Cardiac septum (tissue), 1 donor: ENCODE measurements at places on chromosomes 2 and 18. TPM values are rescaled to one million over a fixed set of nuclear protein-coding genes. Genes with fewer than 3 reads are reported as not detected.

DNA sequence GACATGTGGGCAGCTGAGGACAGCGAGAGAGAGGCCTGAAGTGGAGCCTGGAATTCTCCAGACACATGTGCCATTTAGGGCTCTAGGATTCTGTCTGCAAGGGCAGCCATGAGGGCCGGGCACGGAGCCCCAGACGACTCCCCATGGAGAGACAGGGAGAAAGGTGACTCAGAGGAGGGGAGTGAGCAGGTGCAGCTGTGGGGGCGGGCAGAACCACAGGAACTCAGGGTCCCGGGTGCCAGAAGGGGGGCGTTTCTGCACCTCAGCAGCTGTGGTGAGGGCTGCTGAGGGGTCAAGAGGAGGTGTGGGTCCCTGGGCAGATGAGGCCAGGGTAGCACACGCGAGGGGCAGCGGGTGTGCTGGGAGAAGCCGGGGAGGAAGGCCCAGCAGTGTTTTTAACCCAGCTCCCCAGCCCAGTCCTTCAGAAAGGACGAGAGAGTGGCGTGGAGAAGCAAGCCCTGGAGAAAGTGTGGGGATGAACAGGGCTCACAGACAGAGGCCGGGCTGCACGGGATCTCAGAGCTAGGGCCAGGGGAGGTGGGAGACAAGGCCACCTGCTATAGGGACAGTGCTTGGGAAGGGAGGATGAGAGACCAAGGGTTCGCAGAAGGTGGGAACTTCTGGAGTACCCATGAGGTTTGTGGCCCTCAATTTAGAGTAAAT lies 7.6 kb downstream of the GPR17 start:
- no peak for DNase-seq

DNA sequence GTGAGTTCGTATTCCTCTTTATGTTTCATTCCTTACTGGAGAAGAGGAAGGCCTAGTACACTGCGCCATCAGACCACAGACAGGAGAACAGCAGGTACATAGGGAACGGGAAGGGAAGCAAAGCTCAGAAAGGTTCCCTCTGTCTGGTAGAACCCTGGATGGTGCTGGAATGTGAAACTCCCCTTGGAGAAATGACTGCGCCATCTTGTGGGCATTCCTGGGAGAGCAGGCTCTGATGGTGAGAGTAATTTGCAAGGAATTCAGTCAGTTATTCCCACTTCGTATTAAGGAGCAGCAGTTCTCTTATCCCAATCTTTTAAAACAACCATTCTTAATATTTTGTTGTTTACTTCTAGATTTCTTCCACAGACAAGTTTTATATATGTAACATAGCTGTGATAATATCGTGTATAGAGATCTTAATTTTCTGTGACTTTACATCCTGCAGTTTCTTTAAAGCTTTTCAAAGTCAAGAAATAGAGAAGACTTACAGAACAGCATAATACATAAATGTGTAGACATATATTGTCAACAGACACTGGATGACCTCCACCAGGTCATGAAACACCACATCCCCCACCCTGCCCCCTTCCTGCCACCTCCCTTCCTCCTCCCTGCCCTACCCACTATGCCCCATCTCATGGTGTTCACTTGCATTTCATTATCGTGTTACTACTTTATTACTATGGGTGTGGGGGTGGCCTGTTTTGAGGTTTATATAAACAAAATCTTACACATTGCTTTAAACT lies 83.9 kb downstream of the ARHGEF4 start:
- no peak for DNase-seq

DNA sequence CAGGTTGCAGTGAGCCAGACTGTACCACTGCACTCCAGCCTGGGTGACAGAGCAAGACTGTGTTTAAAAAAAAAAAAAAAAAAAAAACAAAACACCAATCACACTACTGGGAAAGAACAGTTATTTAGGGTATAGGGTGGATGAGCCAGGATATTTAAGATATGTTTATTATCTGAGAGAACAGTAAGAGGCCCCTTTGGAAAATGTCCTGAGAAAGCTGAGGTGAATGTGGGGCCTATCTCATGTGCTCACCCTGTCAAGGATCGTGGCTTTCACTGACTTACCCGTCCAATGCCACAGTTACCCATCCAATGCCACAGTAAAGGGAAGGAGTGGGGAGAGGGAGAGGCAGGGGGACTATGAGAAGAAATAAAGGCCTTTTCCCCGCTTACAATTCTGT lies 19.9 kb upstream of the ENOSF1 start:
- DNase-seq: no peak

DNA sequence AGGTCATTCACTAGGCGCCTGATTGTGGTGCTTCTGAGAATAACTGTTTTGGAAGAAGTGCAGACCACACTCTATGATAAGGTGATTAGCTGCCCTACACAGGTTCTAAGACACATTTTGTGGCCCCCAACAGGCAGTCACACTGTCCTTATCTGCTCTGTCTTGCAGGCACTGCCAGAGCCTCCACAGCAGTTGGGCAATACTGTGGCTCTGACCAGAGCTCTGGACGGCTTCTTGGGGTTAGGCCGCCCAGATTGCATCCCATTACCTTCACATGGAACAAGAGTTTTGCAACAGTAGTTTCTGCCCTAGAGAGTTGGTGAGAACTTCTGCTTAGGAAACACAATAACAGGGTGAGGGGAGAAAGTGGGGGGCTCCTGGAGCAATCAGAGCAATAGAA lies 22.7 kb downstream of the RUFY4 start:
- no peak for DNase-seq

DNA sequence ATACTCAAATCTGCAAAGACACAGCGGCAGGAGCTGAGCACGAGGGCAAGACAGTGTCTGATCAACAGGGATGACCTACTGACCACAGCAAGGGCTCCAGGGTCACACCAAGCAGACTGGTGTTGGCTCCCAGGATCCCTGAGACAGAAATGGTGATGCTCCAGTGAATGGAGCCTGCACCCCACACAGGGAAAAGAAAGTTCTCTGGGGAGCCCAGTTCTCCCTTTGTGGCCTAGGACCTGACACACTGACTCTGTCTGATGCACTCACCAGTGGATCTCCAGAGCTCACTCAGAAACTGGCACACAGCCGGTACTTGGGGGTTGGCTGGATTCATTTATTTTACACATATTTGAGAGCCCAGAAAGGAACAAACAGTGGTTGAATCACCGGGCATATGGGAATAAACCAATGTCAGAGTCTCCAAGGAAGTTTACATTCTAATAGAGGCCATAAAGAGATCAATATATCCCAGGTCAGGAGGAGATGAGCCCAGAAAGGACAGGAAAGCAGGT lies 215.6 kb upstream of the ARL4C start:
- DNase-seq: no peak

- DNase-seq: no peak
Observed at GRCh38 chr2:190635781-190636180, 13.1 kb upstream of the NAB1 start.

DNA sequence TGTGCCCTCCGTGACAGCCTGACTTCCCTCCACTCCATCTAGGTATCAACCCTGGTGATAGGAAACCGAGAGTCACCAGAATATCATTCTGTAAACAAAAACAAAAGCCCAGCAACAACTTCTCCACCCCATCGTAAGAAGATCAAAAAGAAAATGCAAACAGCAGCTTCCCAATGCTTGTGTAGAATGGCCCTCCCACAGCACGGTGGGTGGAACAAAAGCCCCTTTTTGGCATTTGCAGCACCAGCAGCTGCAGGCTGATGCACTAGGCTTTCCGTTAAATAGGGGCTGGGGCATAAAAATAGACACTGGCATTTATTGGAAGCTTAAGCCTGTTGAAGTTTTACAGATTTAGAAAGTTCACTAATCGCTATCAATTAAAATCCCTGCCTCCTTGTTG lies 513.0 kb downstream of the GALR1 start:
- no peak for DNase-seq

DNA sequence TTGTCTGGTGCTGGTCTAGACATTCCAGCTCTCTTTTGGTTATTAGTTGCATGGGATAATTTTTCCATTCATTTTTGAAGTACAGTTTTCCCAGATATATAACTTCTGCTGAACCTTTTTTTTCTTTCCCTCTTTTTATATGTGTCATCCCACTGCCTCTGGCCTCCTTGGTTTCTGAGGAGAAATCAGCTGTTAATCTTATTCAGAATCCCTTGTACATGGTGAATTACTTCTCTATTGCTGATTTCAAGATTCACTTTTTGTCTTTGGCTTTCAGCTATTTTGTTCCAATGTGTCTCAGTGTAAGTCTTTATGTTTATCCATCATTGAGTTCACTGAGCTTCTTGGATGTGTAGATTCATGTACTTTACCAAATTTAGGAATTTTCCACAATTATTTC lies 99.7 kb downstream of the ARHGEF4 start:
- no peak for DNase-seq

DNA sequence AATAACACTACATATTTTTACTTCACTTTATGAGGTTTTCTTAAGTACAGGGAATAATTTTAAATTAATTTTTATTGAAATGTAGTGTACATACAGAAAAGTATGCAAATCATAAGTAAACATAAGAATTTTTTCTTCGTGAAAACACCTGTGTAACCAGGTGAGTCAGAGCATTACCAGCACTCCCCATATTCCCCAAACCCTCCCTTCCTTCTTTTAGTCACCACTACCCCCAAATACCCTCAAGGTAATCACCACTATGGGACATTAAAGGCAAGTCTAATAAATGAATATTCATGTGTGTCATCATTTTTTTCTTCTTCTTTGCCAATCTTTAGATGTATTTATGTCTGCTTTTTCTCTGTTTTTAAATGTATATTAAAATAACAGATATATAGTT lies 139.9 kb upstream of the LTBP1 start:
- DNase-seq: no peak

DNA sequence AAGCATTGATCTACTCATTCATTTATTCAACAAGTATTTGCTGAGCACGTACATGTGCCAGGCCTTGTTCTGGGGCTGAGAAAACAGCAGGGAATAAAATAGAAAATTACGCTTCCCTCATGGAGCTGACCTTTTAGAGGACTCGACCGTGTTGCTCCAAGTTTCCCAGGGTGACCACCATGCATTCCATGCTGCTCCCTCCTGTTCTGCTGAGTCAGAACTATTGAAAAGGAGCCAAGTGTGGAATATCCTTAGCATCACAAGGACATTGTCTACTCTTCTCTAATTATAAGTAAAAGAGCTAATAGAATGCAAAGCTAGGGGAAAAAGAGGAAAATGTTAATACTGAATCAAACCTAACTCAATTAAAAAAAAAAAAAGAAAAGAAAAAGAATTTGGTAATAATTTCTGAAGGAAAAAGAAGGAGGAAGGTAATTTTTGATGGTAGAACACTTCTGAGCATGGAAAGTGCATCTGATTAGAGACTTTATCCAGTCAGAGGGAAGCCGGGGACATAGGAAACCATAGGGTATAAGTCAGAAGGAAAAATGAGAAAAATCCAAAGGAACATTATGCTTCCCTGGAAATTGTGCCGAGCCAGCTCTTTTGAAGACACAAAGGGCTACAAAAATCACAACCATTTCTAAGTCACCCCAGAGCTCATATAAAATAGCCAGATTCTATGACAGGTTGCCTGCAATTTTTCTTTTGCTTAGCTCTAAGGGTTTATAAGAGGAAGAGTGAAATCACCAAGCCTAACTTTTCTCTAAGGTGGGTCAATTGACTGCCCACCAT lies 339.4 kb downstream of the RND3 start:
- DNase-seq: no peak

GRCh38 chr18:21257386-21257785 lies 15.4 kb downstream of the GREB1L start:
- no peak for DNase-seq

- DNase-seq: no peak
Observed at GRCh38 chr2:234392041-234392615, 104.8 kb downstream of the ARL4C start.

DNA sequence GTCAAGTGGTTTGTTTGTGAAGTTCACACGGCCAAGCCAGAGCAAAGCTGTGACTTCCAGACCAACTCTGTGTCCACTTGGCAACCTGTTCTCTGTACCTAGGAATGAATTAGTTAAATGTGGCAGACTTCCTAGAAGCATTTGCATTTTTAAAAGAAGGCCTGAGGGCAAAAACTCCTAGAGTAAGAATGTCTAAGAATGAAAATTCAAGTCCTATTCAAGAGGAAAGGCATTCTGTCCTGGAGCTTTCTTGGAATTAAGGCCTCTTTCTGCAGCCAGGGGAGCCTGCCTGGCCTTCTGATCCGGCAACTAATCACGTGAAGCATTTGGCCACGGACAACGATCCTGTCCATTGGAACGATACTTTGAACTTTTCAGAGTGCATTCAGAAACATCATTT lies 155.0 kb downstream of the SETBP1 start:
- no peak for DNase-seq

DNA sequence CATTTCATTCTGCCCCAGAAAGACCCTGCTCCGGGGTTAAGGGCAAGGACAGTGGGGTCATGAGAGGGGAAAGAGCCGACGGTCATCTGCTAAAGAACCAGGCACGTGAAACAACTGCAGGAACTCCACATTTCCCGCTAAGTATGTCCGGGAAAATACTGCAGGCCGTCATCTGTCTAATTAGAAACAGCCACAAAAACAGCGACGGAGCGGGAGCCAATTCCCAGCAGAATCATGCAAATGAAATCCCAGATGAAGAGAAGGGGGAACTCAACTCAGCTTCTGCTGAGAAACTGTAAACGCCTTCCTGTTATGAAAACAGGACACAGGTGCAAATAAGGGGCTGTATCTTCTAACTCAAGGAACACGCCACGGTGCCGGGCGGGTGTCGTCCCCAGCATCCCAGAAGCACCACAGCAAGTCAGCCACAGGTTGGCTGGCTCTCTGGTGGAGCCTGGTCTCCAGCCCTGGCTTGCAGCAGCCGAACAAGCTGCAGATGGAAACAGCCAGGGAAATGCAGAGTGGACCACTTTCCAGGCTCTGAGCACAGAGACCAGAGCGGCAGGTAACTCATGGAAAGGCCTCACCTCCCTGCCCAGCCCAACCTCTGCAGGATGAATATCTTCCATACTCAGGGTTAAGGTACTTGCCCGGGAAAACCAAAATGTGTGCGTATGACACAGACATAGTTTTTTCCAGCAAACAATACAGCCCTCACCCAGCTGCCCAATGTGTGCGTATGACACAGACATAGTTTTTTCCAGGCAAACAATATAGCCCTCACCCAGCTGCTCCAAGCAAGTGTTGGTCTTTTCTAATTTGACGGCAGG lies 28.9 kb downstream of the PXDN start:
- no peak for DNase-seq

DNA sequence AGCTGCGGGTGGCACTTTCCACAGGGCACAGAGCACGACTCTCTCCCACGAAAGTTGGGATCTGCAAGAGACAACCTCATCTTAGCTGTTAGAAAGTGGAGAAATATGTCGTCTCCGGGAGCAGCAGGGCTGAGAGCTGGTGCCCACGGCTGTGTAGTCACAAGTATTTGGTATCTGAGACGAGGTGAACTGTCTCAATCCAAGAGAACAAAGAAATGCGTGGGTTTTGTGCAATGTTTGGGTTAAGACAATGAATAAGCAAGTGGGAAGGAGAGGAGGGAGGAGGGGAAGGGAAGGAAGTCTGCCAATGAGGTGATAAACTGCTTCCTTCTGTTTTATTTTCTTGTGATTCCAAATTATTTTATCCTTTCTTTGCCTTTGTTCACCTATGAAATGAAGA lies 18.0 kb downstream of the DYTN start:
- no peak for DNase-seq

- no peak for DNase-seq
Observed at GRCh38 chr2:140600116-140600515, 1530.7 kb downstream of the LRP1B start.

- no peak for DNase-seq
Observed at GRCh38 chr2:109089602-109090300, 39.3 kb upstream of the SH3RF3 start.

HAAO gene
- 2.5 TPM for total RNA-seq

E2F6 gene
- 18.7 TPM for total RNA-seq

DCDC2C gene
- not detected for total RNA-seq

ARHGAP25 gene
- 5.2 TPM for total RNA-seq

HADHB gene
- 532 TPM for total RNA-seq

TGFBRAP1 gene
- 9.8 TPM for total RNA-seq

RUFY4 gene
- not detected for total RNA-seq

IL36A gene
- total RNA-seq: not detected

ZNF804A gene
- not detected for total RNA-seq
